ENCODE measurements at places on chromosomes 11 and 22.

DNA sequence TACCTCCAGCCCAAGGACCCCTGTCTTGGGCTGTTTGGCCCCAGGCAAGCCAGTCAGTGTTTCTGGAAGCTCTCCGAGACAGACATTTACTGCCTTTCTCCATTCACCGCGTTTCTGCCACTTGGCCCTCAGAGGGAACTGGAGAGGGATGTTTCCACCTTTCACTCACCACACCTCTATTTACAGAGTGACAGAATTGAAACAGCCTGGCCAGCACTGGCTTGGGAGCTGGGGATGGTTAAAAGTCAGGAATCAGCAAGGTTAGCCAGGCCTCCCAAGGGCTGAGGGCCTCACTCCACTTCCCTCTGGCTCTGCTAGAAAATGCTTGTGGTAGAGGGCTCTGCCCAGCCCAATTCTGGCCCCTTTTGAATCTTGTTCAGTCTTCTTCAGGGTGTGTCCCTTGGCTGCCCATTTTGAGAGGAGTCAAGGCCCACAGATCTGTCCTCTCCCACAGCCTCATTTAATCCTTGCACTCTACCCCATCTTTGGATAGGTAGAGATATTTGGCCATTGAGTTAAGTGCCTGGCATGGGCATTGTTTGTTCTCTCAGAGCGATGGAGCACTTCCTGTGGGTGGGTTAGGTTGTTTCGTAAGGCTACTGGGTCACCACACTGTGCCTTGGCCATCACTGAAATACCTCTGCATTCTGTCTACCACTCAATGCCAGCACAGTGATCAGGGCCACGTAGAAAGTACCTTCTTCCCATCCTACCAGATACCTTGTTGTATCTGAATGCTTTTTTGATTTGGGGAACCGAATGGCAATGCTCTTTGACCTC is 119.2 kb downstream of the MICAL2 start:
- no peak for DNase-seq

DNA sequence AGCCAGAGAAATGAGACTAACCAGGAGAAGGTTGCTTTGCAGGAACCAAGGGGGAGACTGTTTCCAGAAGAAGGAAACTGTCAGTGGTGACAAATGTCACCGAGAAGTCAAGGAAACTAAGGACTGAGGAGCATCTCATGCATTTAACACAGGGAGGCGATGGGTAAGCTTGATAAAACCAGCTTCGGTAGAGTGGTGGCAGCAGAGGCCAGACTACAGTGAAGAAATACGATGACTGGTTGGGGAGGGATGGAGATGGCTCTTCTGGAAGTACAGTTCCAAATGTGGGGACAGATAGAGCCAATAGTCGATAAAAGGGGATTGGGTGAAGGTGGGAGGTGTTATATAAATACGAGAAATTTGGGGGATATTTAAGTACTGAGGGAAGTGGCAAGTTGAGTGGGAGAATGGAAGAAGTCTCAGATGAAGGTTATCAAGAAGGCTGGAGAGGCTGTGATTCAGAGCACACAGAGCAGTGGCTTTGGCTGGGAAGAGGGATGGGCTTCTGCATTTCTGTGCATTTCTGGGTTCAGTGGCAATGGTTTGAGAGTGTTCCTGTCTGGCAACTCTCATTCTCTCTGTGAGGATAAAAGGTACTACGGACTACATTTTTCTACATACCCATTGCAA is 29.2 kb downstream of the SC5D start:
- peak; percentile 27 for DNase-seq

DNA sequence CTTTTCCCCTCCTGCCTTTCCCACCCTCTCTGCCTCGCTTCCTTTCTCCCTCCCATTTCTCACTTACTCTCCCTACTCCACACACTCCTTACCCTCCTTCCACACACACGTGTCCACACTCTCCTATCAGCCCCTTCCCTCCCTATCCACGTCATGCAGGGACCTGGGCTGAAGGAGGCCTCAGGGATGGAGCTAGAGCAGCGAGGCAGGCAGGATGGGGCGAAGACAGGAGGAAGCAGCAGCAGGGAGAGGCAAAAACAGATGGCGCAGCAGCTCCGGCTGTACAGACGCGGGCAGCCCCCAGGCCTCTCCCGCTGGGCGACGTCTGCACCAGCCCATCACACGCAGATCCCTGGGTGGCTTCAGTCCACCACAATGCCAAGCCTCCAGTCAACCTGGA is 97.9 kb downstream of the SPATA19 start:
- DNase-seq = no peak

DNA sequence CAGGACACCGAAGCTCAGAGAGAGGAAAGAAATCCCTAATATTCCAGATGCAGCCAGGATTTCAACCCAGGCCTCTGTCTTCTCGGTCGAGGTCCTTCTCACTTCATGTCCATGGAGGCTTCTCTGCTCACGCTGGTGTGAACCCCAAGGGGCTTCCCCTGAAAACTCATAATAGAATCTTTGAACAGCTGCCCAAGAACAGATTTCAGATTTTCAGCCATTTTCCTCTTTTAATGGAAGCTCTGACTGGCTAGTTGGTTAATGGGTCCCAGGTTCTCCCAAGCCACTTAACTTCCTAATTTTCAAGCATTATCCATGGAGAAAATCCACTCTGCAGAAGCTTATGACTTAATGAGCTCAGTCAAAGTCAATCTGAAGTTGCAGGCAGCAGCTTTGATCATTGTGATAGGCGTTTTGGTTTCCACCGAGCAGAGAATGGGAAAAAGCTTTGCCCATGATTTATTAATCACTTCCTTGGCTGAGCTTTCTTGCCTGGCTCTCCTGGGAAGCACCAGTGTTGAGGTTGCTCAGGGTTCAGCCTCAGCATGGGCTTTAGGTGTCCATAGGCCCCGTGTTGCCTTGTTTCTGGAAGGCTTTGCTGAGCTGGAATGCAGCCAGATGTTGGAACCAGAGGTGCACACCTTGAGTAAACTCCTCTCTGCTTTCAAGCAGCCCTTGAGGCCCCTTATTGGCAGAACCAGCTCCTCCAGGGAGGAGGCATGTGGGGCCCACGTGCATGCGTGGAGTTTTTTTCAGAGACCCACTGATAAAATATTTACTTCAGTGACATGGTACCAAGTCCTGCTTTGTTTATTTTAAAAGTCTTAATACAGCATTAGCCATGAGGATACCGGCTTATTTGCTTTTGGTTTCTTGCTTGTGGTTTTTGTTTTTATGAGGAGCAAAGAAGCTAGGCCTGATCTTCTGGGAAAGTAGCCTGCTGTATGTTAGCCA is 25.5 kb downstream of the LDLRAD3 start:
- no peak for DNase-seq

- DNase-seq = no peak
These were observed 3.1 kb upstream of the MMP8 start for GRCh38 chr11:102727890-102728289.

- no peak for DNase-seq
These were observed 45.4 kb upstream of the ISX start for GRCh38 chr22:35020517-35020916.

GRCh38 chr11:119538753-119539152 is 115.8 kb upstream of the THY1 start:
- no peak for DNase-seq

DNA sequence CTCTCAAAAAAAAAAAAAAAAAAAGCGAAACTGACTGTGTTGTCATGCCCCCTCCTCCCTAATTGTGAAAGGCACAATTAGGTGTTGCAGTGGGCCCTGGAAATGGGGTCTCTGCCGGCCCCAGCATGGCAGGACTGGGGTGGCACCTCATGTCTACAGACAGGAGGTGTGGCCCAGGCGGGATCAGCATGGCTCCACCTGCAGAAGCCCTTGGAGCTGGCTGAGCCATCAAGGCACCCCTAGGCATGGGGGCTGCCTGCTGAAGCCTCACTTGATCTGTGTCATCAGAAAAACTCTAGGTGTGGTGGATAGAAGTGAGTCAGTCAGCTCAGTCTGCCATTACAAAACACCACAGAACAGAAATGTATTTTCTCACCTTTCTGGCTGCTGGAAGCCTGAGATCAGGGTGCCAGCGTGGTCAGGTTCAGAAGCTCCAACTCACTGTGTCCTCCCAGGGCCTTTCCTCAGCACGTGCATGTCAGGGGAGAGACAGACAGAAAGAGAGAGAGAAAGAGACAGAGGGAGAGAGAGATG is 10.1 kb upstream of the B4GALNT4 start:
- DNase-seq = no peak

GRCh38 chr11:114044042-114044871 is 15.3 kb upstream of the ZBTB16 start:
- no peak for DNase-seq

- DNase-seq = no peak
These were observed 1213.3 kb upstream of the RAG2 start for GRCh38 chr11:37811349-37811748.

DNA sequence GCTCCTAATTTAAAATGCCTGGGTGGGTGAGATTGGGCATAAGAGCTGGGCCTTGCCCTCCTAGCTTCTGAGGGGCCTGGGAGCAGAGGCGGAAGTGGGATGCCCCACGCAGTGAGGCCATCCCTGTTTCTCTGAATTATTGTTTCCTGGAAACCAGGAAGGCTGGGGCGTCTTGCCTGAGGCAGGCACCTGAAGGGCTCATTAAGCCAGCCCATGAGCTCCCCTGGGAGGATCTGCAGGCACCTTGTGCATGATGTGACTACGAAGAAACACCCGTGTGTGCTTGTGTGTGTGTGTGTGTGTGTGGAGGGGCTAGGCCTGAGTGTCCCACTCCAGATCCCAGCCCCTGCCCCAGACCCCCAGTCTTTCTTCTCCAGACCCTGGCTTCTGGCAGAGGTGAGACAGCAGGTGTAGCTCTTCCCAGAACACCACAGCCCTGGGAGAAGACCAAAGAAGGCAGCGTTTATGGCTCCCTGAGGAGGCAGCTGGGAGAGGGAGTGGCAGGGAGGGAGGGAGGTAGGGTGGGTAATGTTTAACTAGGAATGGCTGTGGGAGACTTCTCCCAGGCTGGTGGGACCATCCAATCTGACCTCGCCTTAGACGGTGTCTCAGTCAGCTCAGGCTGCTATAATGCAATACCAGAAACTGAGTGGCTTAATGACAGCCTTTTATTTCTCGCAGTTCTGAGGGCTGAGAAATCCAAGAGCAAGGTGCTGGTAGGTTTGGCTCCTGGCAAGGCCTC is 2.1 kb upstream of the BATF2 start:
- no peak for DNase-seq

- no peak for DNase-seq
These were observed 1.1 kb upstream of the ZC3H12C start for GRCh38 chr11:110092111-110092514.

GRCh38 chr11:57131080-57131790 is 50.5 kb upstream of the LRRC55 start:
- no peak for DNase-seq

DNA sequence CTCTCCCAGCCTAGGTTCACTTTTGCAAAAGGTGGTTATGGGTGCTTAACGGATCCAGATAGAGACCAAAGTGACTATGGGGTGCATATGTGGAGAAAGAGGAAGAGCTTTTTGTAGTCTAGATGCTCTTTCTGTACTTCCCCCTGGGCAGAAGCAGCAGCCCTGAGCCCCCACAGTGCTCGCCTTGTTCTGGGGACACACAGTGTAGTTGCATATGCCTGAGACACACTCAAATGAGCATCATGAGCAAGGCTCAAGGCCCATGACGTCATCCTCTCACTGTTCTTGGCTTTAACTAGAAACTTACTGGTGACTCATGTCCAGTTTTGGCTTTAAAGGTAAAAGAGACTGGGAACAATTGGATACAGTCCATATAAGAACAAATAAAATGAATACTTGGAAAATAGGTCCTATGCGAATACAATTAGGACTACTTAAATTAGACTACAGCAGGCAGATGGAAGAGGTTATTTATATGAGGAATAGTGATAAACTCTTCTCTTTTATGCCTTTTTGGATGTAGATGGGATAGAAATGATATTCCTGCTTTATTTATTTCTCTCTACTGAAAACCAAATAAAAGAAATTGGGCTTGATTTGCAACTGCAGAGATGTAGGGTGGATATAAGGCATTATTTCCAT is 20.1 kb upstream of the PEX26 start:
- DNase-seq = no peak

DNA sequence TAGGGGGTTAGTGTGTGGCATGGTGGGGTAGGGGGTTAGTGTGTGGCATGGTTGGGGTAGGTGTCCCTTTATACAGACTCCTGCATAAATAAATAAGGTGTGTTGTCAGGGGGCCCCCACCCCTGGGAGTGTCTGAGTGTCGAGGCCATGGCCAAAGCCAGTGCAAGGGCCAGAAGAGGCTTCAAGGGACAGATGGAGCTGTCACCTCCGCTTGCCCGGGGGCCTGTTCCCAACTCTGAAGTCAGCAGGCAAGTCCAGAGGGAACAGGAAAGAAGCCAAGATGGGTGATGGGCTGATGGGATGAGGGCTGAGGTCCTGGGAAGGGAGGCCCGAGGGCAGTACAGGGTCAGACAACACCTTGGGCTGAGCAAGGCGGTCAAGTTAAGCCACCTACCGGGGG is 997.8 kb downstream of the BRD1 start:
- no peak for DNase-seq

GRCh38 chr22:47837703-47838102 is 1075.3 kb downstream of the TBC1D22A start:
- DNase-seq = no peak

DNA sequence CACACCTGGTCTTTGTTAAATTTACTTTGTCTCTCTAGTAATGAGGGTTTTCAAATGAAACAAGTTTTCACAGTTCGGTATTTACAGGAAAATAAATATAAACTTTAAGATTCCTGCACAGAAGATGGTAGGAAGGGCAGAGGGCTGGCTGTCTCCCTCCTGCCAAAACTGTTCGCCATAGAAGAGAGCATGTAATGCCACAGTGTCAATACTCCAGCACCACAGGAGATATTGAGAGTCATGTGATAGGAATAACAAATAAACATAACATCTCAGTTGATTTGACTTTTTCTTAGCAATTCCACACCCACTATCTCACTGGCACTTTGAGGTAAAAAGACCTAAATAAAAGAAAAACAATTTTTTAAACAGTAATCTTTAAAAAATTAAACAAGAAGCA is 100.9 kb downstream of the MRTFA start:
- DNase-seq = no peak

- no peak for DNase-seq
These were observed 67.5 kb downstream of the ARFGAP2 start for GRCh38 chr11:47109051-47109726.

GRCh38 chr11:48109046-48109666 is 107.5 kb upstream of the OR4B1 start:
- no peak for DNase-seq

DNA sequence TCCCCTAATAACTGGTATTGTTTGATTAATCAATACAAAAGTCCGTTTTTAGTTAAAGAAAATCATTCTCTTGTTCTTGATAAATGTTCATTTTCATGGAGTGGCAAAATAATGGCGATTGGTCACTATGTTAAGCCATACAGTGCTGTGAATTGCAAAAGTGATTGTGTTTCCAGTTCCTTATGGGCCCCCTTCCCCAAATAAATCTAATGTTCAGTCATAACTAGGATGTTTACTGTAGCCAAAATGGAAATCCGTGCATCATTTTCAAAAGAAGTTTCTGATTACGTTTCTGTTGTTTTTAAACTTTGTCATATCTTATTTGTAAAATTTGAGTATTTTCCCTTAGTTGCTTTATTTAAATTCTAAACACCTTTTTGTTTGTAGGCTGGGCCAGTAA is 845 bp downstream of the RBM7 start:
- no peak for DNase-seq
